H9 (cell line): ENCODE measurements at places on chromosomes 2 and 18.
A peak's percentile ranks its signal among the peaks of the same experiment; 100 is the strongest.

DNA sequence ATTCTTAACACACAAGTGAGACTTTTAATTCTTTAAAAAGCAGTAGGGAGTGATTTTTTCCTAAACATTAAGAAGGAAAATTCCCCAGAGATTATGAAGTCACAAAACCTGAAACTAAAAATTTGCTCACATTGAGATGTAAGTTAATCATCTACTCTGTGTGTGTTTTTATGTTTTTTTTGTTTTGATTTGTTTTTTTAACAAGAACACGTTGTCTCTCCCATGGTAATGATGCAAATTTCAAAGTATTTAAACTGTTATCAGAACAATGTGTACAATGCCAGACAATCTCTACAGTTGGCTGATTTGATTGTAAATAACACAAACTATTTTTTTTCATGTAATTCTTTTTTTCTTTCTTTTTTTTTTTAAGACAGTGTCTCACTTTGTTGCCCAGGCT, 71.5 kb downstream of the COLEC12 start:
- no peak for DNase-seq

- DNase-seq, result peak; percentile 56
Observed at GRCh38 chr18:58174285-58174684, 130.3 kb downstream of the NEDD4L start.

GRCh38 chr2:201754717-201755415, 25.9 kb downstream of the ALS2 start:
- DNase-seq, result no peak

GRCh38 chr2:206158563-206159345, 490 bp downstream of the NDUFS1 start:
- DNase-seq, result no peak

GRCh38 chr2:224847961-224848850, 132.0 kb upstream of the CCDC195 start:
- no peak for DNase-seq

GRCh38 chr2:146651361-146651760, 1193.5 kb upstream of the ACVR2A start:
- DNase-seq, result no peak

DNA sequence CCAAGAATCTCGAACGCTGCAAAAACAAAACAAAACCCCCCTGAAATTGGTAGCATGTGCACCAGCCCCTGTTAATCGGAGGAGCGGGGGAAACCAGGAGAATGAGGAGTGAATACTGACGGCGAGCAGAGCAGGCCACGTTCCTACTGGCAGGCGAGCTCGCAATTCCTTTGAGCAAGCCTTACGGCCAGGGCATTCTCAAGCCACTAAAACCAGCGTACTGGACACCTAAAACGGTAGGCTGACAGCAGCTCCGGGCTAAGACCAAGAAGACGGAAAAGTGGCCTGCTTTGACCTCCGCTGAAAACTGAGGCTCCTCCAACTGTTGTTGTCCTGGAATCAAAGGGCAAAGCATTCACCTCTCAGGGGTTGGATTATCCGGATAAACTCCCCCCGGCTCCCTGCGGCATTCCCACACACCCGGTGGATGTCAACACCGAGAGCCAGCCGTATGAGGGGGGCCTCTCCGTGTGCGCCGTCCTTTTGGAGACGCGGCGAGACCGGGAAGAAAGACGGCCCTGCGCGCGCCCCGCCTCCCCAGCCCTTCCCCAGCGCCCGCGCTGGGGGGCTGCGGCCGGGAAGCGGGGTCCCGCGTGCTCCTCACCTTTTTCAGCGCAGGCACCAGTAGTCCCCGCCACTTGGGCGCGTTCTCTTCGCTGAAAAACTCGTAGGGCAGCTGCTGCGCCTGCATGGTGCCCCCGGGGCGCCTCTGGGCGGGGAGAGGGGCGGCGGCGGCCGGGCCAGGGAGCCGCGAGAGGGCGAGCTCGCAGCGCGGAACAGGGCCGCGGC, 925 bp downstream of the SOS1 start:
- peak; percentile 51 for DNase-seq

GRCh38 chr18:76264876-76265250, 230.2 kb downstream of the ZNF516 start:
- no peak for DNase-seq

DNA sequence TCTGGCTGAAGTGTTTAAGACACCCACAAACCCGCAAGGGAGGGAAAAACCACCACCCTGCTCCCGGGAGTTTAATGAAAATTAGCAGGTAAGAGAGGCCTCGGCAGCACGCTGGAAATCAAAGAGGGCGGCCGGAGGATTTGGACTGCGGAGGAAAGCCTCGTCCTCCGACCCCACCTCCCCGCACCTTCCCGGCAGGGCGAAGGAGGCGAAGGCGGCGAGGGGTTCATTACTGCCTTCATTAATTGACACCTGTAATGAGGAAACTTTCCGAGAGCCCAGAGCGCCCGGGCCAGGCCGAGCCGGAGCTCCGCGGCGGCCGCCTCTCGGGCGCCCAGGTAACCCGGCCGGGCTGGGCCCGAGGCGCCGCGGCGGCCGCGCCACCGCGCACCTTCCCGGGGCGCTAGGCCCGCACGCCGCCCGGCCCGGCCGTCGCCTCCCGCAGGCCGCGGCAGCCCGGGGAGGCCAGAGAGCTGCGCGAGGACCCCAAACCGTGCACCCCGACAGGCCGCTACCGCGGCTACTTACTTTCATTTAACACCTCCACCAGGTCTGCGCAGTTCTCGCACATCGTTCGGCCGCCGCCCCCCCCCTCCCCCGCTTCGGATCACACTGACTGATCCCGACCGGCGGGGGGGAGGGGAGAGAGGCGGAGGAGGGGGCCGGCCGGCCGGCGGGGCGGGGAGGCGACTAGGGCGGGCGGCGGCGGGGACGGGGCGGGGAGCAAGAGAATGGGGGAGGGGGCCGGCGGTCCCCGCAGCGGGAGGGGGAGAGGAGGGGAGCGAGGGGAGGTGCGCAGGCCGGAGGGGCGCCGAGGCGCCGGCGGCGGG, 550 bp downstream of the USP34 start:
- DNase-seq, result peak; percentile 88

DNA sequence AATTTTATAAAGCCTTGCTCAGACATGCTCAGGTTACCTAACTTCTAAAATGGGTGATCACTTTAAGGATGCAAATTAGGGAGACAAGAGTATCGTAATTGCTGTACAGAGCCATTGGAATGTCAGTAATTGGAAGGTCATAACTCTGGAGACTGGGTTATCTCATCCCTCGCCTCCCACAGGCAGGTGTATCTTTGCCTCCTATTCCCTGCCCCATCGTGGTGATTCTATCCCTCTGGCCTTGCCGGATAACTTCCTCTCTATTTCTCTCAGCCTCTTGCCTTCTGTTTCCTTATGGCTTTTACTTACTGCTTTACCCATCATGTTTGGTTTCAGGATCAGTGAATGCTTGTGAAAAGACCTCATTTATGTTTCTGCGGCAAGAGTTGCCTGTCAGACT, 2.5 kb downstream of the PDK1 start:
- DNase-seq, result no peak

- no peak for DNase-seq
Observed at GRCh38 chr2:134140251-134140661, 113.6 kb upstream of the MGAT5 start.

- DNase-seq, result no peak
Observed at GRCh38 chr2:157843081-157843480, 33.0 kb downstream of the ACVR1 start.

- DNase-seq, result no peak
Observed at GRCh38 chr2:71235930-71236587, 9.2 kb upstream of the PAIP2B start.

DNA sequence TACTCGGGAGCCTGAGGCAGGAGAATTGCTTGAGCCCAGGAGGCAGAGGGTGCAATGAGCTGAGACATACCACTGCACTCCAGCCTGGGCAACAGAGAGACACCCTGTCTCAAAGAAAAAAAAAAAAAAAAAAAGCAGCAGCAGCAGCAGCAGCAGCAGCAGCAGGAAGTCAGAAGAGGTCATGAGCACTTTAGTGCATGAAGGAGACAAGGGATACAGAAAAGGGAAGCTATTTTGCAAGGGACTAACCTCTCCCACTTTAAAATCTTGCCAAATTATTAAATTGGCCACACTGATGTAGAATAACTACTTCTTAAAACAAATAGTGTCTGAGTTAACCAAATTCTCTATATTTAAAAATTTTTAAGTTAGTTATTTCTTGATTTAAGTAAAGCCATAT, 113.4 kb upstream of the PDE1A start:
- no peak for DNase-seq

- peak; percentile 80 for DNase-seq
Observed at GRCh38 chr2:192029089-192029488, 165.6 kb downstream of the TMEFF2 start.

- peak; percentile 57 for DNase-seq
Observed at GRCh38 chr2:241507430-241508239, 749 bp downstream of the STK25 start.

DNA sequence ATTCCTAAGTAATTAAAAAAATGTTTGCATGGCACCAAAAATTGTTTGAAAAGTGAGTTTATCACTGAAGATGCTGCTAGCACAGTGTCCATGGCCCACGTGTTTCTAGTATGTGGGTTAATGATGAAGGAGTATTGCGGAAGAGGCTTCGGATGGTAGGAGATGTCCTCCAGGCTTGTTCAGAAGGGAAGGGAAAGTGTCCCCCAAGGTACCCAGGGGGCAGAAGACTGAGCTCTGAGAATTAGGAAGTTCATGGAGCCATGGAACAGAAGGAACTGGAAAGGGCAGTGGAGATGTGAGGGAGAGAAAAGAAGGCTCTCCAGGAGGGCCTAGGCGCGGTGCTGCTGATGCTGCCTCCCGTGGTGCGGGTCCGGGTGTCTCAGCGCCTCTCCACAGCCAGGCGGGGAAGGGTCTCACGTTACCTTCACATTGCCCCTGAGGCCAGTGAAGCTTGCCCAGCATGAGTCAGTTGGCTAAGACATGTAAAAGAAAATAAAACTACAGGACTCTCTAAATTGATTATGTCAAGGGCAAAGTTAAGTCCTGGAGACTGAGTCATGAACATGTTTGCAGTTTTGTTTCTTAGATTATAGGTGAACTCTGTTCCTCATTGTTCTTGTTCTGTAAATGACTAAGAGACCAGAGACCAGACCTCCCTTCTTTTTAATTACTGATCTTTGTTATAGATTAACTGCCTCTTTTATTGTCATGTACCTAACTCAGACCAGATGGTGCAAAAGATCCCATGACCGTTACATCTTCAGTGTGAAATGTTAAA, 89.0 kb downstream of the MTCL1 start:
- no peak for DNase-seq

DNA sequence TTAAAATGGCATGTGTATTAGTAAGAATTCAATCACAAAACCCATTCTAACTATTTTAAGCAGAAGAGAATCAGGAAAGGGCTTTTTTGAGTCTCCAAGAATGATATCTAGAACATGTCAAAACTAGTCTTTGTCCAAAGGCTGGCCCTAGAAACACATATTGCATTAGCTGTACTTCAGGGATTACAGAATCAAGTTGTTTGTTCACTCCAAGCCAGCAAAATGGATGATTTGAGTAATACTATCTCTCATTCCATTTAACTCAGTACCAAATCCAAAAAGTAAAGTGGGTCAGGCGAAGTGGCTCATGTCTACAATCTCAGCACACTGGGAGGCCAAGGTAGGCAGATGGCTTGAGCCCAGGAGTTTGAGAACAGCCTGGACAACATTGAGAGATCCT, 41.3 kb downstream of the ATF2 start:
- no peak for DNase-seq

GRCh38 chr2:116517936-116518335, 1296.6 kb upstream of the DDX18 start:
- DNase-seq, result no peak

DNA sequence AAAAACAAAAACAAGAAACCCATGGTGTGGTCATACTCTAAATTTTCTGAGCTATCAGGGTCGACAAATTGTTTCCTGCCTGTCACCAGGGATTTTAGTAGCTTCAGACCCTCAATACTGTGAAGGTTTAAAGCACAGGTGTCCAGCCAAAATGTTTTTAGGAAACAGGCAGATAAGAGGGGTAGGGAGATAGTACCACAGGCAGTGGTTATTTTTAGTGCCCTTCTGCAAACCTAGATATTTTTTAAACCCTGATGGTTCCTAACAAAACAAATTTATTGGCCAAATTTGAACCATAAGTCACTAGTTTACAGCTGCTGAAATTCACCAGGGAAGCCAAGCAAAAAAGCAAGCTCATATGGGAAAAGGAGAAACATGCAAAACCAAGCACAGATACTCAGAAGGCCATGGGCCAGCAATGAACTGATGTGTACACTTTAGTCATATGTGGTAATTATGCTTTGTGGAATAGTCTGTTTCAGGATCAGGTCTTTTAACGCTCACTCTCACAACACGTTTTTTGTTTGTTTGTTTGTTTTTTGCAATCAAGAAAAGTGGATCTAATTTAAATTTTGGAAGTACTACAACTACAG, 156.8 kb upstream of the STK17B start:
- DNase-seq, result no peak

GRCh38 chr2:222805591-222806304, 55.1 kb upstream of the ACSL3 start:
- DNase-seq, result no peak

GRCh38 chr2:206983161-206983859, 44.0 kb downstream of the CPO start:
- no peak for DNase-seq

DNA sequence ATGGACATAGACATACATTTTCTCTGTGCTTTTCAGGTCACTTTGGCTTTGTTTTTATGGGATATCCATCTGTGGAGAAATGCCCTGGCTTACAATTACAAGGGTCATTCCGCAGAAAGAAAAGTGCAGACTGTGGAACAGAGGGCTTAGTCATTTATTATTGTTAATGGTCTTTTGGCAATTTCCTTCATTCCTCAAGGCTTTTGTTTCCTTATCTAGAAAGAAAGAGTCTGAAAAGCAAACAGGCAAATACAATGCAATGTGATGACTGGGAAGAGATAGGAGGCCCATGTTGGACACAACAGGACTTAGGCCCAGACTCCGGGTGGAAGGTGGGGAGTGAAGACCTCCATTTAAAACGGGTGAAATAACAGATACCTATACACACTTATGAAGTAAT, 129.5 kb upstream of the CAVIN2 start:
- DNase-seq, result no peak

GRCh38 chr18:74114116-74114515, 33.5 kb downstream of the FBXO15 start:
- DNase-seq, result no peak

DNA sequence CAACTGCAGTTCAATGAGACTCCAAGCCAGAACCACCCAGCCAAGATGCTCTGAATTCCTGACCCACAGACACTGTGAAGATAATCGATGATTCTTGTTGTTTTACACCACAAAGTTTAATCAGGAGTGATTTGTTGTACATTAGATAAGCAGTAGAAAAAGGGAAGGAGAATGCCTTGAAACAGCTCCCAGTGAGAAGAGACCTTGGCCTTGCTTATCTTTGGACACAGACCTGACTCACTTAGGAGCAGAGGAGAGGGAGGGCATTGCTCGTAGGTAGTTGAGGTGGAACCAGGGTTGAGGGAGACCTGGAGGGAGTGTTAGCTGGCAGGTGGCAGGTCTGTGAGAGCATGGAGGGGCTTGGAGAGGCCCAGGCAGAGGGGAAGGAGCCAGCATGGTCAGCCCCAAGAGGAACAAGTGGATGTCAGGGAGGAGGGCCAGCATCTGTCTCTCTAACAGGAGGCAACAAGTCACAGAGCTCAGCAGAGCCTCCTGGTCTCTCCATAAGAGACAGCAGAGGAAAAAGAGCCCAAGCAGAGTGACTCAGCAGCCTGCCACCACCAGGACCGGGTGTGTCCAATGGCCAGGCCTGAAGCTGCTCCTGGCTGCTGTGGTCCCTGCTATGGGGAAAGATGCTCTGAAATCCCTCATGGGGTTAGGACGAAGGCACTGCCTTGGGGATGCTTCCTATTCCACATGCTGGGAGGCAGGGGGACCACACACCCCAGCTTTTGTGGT, 161.6 kb upstream of the CAPN13 start:
- no peak for DNase-seq

- no peak for DNase-seq
Observed at GRCh38 chr2:45930396-45930792, 278.9 kb downstream of the PRKCE start.
